ENCODE measurements at places on chromosomes 12 and 14.

DNA sequence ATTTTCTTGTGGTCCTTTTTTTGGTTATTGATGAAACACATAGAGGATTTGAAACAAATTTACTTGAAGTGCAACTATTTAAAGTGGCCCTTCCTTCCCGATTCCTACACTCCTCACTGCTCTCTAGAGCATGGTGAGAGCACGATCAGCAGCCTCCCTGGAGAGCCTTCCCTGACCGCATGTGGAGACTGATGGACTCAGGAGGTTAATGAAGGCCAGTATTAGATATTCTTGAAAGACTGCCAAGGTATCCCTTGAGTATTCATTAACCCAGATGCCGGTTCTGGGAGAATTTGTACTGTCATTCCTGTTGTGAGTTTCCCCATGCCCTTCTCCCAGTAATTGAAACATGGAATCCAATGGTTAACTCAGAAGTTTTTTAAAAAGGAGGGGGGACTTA, 102.8 kb upstream of the FGD4 start:
- peaks cover 5% of the 10 kb centered on the region for H3K4me1 ChIP-seq
- peak; percentile 23 for DNase-seq
- H3K4me3 ChIP-seq: no peak overlapping the region

DNA sequence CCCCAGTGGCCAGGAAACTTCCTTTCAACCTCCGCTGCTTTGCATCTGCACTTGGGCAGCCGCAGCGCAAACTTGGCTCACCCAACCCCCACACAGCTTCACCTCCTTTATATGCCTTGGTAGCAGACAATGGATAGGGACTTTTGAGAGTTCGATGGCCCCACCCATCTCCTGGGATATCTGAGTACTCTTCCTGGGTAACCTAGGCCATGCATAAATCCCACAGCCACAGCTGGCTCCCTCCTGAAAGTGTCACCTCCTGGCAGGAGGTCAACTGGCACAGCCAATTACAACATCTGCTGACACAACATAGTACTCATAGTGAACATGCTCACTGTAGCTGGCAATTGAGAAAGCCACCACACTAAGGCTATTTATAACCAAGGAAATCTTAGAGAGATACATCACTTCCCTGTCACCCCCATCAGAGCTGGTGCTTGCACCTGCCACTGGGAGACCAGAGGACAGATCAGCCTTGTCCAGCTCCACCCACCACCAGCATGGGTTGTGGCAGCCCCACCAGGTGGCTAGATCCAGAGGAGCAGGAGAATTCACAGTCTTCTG, 410.0 kb downstream of the SYT1 start:
- H3K4me3 ChIP-seq: no peak overlapping the region
- H3K27ac ChIP-seq: no peak overlapping the region
- H3K27me3 ChIP-seq: no peaks in the 10 kb centered on the region
- H3K36me3 ChIP-seq: no peaks in the 10 kb centered on the region

DNA sequence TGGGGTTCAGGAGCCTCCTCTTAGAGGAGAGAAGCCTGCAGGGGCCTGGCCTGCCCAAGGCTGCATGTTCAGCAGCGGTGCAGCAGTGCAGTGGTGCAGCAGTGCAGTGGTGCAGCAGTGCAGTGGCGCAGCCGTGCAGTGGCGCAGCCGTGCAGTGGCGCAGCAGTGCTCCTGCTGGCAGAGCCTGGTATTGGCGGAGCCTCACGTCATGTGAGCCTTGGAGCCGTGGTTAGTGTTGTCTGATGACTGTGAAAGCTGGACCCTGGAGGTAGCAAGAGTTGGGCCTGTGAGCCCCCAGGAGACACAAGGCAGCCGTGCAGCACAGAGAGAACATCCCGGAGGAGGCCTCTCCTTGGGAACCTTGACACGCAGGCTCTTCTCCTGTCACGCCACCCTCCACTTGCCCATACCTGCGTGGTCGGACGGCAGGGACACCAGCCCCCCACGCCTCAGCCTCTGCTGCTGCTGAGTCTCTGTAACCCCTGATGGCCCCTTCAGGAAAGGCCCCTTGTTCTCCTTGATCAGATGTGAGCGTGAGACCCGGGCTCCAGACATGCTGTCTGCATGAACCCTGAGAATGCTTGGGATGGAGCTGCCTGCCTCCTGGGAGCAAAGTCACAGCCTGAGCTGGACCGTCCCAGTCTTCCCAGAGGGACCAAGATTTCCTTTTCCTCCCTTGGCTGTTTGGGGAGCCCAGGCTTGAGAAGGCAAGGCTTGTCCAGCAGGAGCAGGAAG, 193.7 kb downstream of the KIF26A start:
- H3K4me1 ChIP-seq: peaks cover 7% of the 10 kb centered on the region
- H3K27me3 ChIP-seq: no peaks in the 10 kb centered on the region
- H3K36me3 ChIP-seq: no peaks in the 10 kb centered on the region
- no peak overlapping the region for H3K27ac ChIP-seq
- DNase-seq: no peak

DNA sequence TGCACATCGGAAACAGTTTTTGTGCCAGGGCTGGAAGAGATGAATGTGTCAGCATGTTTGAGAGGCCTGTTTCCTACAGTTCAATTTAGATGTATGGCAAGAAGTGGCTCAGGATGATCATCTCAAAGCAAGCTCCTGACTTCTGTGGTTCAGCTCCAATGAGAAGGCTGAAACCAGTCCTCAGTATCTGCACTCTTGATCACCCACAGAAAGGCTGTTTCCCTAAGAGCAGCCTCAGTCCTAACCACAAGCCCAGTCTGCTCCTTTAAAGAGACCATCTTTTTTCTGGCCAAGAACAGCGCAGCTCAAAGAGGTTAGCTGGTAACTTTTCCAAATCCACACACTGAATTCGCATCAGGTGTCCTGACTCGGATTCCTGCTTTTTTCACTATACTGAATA, 19.2 kb downstream of the CSRP2 start:
- no peak overlapping the region for H3K4me3 ChIP-seq
- no peaks in the 10 kb centered on the region for H3K4me1 ChIP-seq
- no peak overlapping the region for H3K27ac ChIP-seq
- peaks cover 13% of the 10 kb centered on the region for H3K36me3 ChIP-seq
- DNase-seq: no peak

DNA sequence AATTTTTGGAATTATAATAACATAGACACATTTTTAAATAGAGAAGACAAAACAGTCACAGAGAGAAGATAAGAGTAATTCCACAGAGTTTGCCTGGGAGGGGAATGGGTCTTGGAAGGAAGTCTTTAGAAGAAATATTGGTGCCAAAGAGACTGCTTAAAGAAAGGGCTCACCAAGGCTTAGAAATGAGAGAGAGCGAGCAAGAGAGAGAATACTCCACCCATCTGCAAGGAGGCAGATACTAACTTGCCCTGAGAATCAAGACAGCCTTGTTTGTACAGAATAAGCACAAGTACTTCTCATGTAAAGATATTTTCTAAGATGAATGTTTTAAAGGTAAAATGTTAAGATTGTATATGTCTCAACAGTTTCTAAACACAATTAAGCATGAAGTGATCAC, 165.5 kb downstream of the SLC38A4 start:
- DNase-seq: no peak
- no peaks in the 10 kb centered on the region for H3K27me3 ChIP-seq
- H3K36me3 ChIP-seq: no peaks in the 10 kb centered on the region
- peaks cover 2% of the 10 kb centered on the region for H3K4me1 ChIP-seq

- H3K27ac ChIP-seq: no peak overlapping the region
- H3K4me3 ChIP-seq: no peak overlapping the region
- no peaks in the 10 kb centered on the region for H3K36me3 ChIP-seq
- H3K27me3 ChIP-seq: no peaks in the 10 kb centered on the region
- no peaks in the 10 kb centered on the region for H3K4me1 ChIP-seq
Observed at GRCh38 chr14:76498976-76499375, 123.0 kb downstream of the ESRRB start.

- H3K4me3 ChIP-seq: no peak overlapping the region
- no peaks in the 10 kb centered on the region for H3K4me1 ChIP-seq
- peaks cover 8% of the 10 kb centered on the region for H3K27me3 ChIP-seq
- DNase-seq: no peak
Observed at GRCh38 chr12:52629281-52630007, 11.1 kb upstream of the KRT73 start.

DNA sequence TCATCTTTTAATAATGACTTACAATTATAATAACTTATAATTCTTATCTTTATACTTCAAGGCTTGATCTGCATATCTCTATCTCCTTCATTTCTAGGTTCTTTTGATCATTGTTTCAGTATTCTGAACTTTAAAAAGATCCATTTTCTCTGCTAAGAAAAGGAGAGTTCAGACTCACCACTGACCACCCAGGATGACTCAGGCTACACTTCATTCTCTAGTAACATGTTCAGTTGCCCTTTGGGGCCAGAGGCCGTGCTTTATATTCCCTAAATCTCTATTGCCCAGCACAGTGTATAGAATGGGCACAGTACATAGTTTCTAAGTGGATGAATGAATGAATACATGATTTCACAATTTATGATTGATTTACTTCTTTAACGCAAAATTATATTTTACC, 268.7 kb downstream of the AKAP6 start:
- no peaks in the 10 kb centered on the region for H3K36me3 ChIP-seq
- H3K4me3 ChIP-seq: no peak overlapping the region
- no peak overlapping the region for H3K27ac ChIP-seq
- no peak for DNase-seq
- H3K4me1 ChIP-seq: no peaks in the 10 kb centered on the region

DNA sequence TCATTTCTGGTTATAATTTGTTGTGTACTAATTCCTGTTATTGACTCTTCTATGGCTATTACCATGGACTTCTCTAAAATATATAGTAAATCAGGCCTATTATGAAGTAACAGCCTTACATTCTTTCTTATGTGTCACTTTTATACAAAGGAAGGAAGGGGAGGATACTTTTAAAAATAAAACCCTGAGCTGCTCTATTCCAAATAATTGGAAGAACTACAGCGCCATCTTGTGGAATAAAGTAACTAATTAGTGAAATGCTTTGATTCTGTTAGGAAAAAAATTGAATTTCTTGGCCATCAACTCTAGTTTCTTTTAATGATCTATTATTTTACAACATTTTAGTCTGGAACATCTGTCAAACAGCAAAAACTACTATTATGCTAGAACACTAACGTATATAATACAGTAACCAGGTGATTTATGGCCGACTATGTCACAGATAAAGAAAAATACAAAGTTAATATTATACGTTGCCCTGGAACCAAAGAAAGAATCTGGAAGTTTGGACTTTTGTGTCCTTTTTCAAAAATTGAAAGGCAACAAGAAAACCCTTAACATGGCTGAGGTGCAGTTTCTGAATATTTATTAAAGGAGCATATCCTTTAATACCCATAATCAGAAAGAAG, 55.0 kb upstream of the NELL2 start:
- no peak overlapping the region for H3K4me3 ChIP-seq
- H3K4me1 ChIP-seq: no peaks in the 10 kb centered on the region
- H3K36me3 ChIP-seq: no peaks in the 10 kb centered on the region
- no peaks in the 10 kb centered on the region for H3K27me3 ChIP-seq

DNA sequence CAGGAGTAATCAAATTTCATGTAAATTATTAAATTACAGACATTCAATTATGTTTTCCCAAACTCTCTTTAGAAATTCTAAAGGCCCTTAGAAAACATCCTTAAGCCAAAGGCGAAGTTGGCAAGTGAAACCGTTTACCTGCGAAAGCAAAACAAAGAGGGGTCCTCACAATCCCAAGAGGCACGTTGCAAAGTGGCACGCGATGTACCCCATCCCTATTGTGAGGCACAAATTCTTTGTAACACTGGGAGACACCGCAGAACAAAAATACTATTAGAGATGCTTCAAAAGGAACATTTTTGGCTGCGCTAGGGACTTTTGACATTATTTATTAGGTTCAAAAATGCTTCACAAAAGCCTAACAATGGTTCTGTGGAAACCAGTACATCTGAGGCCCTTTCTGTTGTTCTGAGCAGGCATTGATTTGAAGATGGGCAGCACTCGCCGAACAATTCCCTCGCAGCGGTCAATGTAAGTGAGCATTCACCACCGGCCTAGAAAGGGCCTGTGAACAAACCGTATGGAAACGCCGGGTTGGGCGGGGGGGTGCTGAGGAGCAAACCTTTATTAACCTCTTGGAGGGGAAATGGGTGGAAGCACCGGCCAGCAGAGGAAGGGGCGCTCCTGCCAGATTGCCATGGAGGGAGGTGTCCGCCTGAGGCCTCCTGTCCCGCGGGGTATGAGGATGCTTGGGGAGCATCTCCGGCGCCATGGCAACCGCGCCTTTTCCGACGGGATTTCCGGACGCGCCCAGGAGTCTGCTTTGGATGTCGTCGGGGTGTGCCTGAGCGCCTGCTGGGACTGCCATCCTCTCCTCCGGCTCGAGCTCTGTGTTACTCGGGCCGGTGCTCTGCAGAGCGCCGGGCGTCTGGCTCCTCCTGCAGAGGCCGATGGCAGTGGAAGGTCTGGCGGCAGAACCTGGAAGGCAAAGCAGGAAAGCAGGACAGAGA, 193.9 kb downstream of the C12orf42 start:
- peaks cover 13% of the 10 kb centered on the region for H3K27me3 ChIP-seq
- H3K36me3 ChIP-seq: no peaks in the 10 kb centered on the region
- no peak overlapping the region for H3K4me3 ChIP-seq
- no peak overlapping the region for H3K27ac ChIP-seq
- DNase-seq: no peak

- no peak overlapping the region for H3K4me3 ChIP-seq
- no peaks in the 10 kb centered on the region for H3K27me3 ChIP-seq
- H3K36me3 ChIP-seq: peaks cover 4% of the 10 kb centered on the region
- no peak for DNase-seq
- H3K4me1 ChIP-seq: no peaks in the 10 kb centered on the region
- H3K27ac ChIP-seq: no peak overlapping the region
Observed at GRCh38 chr14:90580377-90581335, 183.8 kb downstream of the CALM1 start.

DNA sequence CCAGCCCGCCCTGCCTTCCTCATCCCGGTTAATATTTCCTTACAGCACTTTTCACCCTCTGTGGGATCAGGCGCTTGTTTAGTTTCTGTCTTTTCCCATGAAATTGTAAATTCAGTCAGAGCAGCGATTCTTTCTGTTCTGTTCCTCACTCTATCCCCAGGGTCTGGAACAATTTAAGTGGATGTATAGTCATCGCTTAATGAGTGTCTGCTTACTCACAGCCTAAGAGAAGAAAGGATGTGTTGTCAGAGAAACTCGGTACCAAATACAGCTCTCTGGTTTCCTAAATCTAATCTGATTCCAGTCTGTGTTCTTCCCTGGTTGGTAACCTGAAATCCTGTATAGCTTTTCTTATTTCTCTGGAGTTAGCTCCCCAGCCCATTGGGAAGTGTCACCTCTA, 44.9 kb downstream of the FOS start:
- no peak overlapping the region for H3K4me3 ChIP-seq
- no peak overlapping the region for H3K27ac ChIP-seq
- H3K27me3 ChIP-seq: peaks cover 3% of the 10 kb centered on the region
- no peak for DNase-seq
- no peaks in the 10 kb centered on the region for H3K36me3 ChIP-seq

GRCh38 chr12:559208-559905, 99.6 kb downstream of the B4GALNT3 start:
- H3K27me3 ChIP-seq: no peaks in the 10 kb centered on the region
- H3K36me3 ChIP-seq: no peaks in the 10 kb centered on the region
- no peaks in the 10 kb centered on the region for H3K4me1 ChIP-seq
- no peak for DNase-seq

Measured in large intestine (tissue), 12 donors.